Large intestine (tissue), 12 donors: ENCODE measurements at places on chromosomes 13 and 19.

- DNase-seq: no peak
Measured at GRCh38 chr13:94470126-94470525, 9.4 kb downstream of the DCT start.

- DNase-seq: no peak
Measured at GRCh38 chr13:34681405-34681955, 260.6 kb upstream of the NBEA start.

DNA sequence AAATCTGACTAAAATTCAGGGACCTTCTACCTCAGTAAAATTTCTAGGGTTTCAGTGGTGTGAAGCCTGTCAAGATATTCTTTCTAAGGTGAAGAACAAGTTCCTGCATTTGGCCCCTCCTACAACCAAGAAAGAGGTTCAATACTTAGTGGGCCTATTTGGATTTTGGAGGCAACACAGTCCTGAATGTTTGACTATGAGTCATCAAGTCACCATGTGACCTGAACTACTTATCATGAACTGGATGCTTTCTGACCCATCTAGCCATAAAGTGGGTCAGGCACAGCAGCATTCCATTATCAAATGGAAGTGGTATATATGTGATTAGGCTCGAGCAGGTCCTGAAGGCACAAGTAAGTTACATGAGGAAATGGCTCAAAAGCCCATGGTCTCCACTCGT lies 163.0 kb upstream of the IRS2 start:
- DNase-seq: no peak

DNA sequence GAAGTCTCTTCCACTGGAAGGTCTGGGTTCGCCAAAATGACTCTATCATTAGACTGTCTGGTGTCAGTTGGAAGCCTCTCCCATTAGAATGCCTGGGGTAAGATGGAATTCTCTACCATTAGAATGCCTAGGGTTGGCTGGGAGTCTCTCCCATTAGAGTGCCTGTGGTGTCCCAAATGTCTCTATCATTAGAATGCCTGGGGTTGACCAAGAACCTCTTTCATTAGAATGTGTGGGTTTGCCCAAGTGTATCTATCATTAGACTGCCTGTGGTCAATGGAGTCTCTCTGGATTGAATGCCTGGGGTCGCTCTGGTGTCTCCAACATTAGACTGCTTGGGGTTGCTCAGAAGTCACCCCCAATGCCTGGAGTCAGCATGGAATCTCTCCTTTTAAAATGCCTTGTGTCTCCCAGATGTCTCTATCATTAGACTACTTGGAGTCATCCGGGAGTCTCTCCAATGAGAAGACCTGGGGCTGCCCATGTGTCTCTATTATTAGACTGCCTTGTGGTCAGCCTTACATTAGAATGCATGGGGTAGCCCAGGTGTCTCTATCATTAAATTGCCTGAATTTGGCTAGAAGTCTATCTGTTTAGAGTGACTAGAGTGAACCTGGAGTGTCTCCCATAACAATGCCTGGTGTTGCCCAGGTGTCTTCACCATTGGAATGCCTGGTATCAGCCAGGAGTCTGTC lies 1518.4 kb downstream of the UQCRFS1 start:
- no peak for DNase-seq

GRCh38 chr13:34031610-34032009 lies 213.7 kb downstream of the RFC3 start:
- DNase-seq: no peak

DNA sequence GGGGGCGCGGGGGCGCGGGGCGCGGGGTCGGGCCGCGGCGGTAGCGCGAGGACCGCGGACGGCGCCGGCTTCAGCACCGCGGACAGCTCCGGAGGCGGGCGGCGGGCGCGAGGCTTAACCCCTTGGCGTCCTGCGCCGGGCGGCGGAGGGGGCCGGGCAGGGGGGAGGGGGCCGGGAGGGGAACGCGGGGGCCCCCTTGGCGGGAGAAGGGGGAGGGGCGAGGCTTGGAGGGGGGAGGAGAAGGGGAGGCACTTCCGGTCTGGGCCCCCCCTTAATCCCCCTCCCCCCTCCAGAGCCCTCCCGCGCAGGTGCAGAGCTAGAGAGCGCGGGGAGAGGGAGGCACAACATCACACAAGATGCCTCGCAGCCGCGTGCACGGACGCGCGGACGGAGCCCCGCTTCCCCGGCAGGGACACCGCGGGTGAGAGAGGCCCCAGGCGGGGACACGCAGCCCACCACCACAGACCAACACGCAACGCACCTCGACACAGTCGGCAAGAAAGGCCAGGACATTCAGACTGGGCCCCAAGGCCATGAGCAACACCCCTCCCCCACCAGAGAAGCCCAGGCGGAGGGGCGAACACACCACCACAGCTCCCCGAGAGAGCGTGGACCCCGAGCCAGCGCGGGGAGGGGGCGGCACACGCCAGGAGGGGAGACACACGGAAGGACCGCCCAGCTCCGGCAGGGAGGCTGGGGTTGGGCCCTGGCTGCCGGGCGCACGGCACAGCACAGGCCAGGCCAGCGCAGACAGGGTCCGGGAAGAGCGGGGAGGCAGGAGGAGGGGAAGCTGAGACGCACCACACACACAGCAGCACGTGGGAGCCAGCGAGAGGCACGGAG lies 24.1 kb downstream of the SHANK1 start:
- no peak for DNase-seq

GRCh38 chr19:33280351-33280921 lies 21.9 kb downstream of the CEBPA start:
- DNase-seq: no peak

GRCh38 chr19:38816131-38816750 lies 3.5 kb upstream of the LGALS4 start:
- no peak for DNase-seq

DNA sequence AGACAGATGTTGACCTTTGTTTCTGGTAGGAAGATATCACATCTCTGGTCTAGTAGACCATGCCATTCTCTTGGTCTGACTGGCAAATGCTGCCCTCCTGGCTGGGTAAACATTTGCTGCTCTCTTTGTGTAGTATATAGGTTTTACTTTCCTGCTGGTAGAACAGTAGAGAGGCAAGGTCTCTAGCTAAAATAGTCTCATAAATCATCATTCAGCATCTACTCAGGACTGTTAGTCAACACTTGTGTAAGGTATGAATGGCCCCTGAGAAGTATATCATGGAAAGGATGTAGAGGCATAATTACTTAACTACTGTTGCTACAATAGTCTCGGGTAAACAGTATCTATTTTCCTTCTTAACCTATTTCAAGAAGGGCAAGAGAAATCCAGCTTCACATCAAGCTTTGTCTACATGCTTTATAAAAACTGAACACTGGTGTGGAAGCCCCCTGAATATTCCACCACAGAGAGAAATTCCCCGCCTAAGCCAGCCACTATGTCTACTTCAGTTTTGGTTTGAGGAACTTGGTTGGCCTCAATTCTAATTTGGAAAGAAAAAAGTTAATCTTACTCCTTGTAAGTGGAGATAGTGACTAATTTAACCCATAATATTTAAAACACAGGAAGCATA lies 18.4 kb upstream of the MYCBP2 start:
- no peak for DNase-seq

GRCh38 chr19:55113570-55114039 lies 3.8 kb downstream of the PPP1R12C start:
- peak; percentile 85 for DNase-seq

DNA sequence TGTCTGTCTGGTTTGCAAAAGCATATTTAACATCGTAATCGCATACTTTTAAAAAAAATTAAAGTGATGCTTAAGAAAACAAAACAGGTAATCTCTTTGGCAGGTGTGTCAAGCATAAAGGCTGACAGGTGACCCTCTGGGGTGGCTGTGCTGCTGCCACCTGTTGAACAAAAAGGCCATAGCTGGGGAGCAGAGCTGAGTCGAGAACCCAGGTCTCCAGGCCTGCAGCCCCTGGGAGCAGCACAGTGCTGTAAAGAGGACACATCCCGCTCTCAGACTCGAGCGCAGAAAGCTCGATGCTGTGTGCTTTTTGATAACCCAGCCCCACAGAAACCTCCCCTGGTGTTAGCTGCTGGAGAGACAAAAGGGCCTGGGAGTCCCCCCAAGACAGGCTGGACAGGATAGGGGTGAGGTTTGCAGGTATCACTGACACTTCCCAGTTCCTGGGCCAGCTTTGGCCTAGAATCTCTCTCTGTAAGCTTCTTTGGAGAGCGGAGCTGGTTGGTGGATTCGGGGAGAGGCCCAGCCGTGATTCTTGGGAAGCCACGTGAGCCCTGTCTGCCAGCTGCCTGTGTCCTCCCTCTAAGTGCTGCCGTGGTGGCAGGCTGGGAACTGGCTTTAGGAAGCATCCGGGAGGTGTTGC lies 66.9 kb downstream of the C13orf42 start:
- DNase-seq: peak; percentile 26

- DNase-seq: no peak
Measured at GRCh38 chr13:45206340-45206739, 5.5 kb upstream of the KCTD4 start.

- no peak for DNase-seq
Measured at GRCh38 chr13:27125357-27126282, 46.0 kb downstream of the USP12 start.

- DNase-seq: peak; percentile 85
Measured at GRCh38 chr19:9075064-9075949, 11.6 kb upstream of the OR1M1 start.

GRCh38 chr13:46468570-46469463 lies 81.8 kb upstream of the RUBCNL start:
- peak; percentile 74 for DNase-seq

DNA sequence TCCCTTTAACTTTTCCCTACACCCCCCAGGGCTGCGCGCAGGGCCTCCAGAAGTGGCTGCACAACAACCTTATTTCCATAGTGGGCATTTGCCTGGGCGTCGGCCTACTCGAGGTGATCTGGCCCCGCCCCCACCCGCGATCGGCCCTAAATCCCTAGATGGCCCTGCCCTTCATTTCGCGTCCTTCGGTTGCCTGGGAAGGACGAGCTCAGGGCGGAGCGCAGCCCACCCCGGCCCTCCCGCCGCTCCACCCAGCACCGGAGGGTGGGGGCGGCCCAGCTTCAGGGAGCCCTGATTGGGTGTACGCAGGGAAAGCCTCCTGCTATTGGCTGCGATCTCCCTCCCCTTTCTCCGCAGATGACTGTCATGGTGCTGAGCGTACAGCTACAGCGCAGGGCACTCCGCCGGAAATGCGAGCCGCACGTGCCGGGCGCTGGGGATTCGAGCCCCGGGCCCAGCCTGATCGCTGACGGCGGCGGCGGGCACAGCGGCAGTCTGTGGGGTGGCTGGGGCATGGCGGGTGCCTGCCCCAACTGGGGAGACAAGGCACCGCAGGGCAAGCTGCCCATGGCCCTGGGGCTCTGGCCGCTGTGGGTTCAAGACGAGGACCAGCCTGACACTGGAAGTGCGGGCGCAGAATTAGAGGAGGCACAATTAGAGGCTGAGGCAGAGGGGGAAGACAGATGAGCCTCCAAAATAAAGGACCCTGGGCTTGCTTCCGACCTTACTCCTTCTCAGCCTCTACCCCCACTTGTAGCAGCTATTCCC lies 4.3 kb downstream of the CD37 start:
- DNase-seq: peak; percentile 67

- DNase-seq: no peak
Measured at GRCh38 chr13:80508031-80508430, 167.1 kb upstream of the SPRY2 start.

DNA sequence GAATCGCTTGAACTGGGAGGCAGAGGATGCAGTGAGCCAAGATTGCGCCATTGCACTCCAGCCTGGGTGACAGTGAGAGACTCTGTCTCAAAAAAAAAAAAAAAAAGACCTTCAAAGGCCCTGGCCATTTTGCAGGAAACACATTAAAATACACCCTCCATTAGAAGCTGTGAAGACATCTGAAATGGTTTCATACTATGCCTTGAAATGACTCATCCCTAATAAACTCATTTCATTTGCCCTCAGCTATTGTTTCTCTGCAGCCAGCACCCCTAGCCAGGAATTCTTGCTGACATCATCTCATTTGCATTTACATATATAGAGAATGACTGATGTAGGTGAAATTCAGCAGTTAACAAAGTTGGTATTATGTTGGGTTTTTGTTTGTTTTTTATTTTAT lies 8.7 kb downstream of the EML2 start:
- DNase-seq: peak; percentile 36

GRCh38 chr13:46536341-46536740 lies 16.6 kb upstream of the LRCH1 start:
- no peak for DNase-seq

DNA sequence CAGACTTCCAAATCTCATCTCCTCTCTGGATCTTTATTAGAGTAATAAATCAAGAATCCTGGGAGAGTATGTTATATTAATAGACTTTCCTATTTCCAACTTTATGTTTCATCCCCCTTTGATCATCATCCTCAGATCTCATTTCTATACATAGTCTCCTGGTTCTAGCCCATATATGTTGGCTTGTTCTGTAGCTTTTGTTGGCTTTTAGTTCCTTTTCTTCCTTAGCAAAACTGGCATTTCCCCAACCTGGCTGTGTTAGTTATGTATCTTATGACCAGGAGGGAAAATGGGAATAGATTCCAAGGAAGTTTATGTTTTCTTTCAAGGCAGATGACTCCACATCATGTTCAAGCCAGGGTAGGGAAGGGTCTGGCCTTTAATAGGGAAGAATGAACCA lies 2464.5 kb downstream of the PCDH9 start:
- DNase-seq: no peak

GRCh38 chr13:45305079-45305478 lies 35.9 kb downstream of the TPT1 start:
- no peak for DNase-seq

- DNase-seq: no peak
Measured at GRCh38 chr19:35265900-35266519, 2.8 kb upstream of the USF2 start.

DNA sequence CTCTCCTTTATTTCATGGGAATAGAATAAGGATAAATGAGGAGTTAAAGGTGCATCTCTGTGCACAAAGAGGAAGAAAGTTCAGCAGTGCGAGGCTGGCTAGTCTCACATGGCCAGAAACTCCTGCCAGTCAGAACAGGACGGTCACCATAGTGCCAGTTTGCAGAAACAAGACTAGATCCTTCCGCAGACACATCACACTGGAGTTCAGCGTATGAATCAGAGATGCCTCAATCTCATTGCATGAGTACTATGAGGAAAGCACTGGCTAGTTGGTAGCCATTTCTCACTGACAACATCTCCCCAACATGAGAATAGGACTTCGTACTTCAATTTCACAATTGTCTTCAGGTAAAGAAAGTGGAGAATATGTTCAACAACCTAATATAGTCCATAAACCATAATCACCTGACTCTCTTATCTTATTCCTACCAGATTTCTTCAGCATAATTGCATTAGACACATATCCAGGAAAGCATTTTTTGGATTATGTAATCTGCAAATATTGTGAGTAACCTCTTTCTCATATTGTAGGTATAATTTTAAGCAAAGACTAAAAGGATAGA lies 34.9 kb downstream of the RXFP2 start:
- DNase-seq: peak; percentile 74
